ENCODE measurements at places on chromosomes 7 and 10. TPM values are rescaled to one million over a fixed set of nuclear protein-coding genes. Genes with fewer than 3 reads are reported as not detected.

DNA sequence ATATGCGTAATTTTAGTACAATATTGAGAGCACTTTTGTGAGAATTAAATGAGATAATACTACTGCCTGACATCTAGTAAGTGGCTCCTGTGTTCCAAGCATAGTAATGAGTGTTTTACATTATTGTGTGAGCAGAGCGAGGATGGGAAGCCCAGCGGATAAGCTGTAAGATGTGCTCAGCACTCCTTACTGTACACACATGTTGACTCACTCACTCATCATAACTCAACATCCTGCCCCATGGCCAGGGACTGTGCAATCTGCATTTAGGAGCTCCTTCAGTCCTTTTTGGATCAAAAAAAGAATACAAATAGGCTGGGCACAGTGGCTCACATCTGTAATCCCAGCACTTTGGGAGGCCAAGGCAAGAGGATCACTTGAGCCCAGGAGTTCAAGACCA is 72.9 kb upstream of the NEBL start:
- no peak for DNase-seq

GRCh38 chr10:78717200-78717599 is 351.6 kb upstream of the ZMIZ1 start:
- DNase-seq, result no peak

- DNase-seq, result peak; percentile 86
These were observed 14.5 kb downstream of the LBX1 start for GRCh38 chr10:101214446-101215396.

DNA sequence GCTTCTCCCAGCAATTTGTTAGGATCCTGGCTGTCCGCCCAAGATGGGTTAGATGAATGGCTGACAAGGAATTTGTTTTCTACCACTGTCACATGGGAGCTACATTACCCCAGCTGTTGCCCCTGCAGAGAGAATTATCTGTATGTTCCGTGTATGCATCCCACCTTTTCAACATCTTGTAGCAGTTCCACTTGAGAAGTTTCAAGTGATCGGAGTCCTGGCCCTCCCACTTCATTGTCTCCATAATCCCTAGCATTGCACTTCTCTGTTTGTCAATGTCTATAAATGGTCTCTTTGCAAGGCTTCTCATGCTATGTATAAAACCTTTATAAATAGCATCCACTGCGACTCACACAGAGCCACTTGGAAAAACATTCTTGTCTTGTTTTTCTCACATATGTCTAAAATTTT is 972.5 kb downstream of the CNTNAP2 start:
- no peak for DNase-seq

DNA sequence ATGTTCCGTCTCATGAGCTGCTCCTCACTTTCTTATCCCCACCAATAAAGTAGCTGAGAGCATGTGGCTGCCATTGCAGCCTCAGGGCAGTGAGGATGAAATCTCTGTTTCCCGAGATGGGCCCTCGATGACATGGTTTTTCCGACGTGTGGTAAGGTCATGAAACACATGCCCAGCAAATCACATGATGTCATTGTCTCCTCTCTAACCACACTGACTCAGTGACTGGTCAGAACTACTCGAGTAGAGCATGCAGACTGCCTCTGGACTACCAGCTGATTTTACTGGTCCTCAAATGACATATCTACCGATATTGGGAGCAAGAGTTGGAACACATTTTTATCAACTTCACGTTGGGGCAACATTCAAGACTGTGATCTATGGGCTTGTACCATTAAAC is 786.1 kb downstream of the CNTNAP2 start:
- DNase-seq, result no peak

Gene CD36
- total RNA-seq, result not detected

Gene GPR26
- total RNA-seq, result not detected

Gene TAS2R41
- not detected for total RNA-seq

Gene HUS1
- total RNA-seq, result 33.7 TPM
